ENCODE measurements at places on chromosomes 11 and 22.

- DNase-seq, result peak; percentile 51
Observed at GRCh38 chr11:9859554-9860305, 195.9 kb downstream of the SWAP70 start.

- peak; percentile 64 for DNase-seq
Observed at GRCh38 chr22:39530692-39531331, 1.7 kb downstream of the RPS19BP1 start.

GRCh38 chr11:118045191-118045590 is 31.7 kb upstream of the TMPRSS4 start:
- DNase-seq, result no peak

DNA sequence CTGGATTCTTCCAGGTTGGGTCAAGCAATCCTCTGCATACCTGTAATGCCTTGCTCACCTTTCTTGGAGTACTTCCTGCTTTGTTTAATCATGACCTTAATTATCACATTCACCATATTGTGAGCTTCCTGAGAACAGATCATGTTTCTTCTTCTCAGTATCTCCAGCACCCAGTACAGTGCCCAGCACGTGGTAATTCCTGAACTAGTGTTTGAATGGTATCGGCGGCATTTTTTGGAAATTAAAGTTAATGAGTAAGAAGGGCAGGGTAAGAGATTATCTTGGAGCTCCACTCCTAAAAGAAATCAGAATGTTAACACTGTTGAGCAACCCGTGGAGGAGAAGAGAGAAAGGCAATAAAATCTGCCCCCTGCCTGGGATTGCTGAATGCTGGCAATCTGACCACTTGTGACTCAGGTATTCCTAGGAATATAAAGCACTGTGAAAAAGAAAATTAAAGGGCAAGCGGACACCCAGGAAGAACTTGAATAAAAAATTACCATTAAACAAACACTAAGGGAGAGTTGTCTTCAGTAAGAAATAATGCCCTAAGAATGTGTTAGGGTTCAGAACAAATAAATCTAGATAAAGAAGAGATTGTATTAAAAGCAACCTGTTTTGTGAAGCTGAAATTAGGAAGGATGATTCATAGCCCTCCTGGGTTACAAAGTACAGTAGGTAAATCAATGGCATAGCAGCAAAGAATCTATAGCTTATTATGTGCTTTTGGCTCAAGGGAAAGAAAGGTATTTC is 92.9 kb downstream of the PDHX start:
- peak; percentile 81 for DNase-seq

- DNase-seq, result no peak
Observed at GRCh38 chr11:87405843-87406242, 368.1 kb downstream of the TMEM135 start.

GRCh38 chr22:36775964-36776669 is at the start of gene IFT27:
Gene IFT27 (minus strand): TSS chr22:36776119. CDS start chr22:36775707, 412 bp downstream.
- peak; percentile 100 for DNase-seq
